WTC11 (cell line): ENCODE measurements at places on chromosomes 11 and 22.

DNA sequence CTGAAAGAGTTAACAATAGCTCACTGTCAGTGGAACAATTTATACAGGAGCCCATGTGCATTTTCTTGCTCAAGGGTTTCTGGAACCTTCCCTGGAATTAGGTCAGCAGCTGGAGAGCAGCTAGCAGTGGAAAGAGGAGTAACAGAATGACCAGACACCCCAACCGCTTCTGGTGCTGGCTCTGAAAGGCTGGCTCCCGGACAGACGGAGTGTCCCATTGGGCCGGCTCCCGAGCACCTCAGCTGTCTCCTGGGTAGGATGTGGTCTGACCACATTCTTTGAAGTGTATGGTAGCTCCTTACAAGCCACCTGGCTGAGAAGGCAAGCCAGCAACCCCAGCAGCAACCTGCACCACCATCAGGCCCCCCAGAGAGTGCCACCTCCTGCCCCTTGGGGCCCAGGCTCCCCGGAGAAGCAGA lies 44.7 kb downstream of the ABTB2 start:
- no peak for DNase-seq

DNA sequence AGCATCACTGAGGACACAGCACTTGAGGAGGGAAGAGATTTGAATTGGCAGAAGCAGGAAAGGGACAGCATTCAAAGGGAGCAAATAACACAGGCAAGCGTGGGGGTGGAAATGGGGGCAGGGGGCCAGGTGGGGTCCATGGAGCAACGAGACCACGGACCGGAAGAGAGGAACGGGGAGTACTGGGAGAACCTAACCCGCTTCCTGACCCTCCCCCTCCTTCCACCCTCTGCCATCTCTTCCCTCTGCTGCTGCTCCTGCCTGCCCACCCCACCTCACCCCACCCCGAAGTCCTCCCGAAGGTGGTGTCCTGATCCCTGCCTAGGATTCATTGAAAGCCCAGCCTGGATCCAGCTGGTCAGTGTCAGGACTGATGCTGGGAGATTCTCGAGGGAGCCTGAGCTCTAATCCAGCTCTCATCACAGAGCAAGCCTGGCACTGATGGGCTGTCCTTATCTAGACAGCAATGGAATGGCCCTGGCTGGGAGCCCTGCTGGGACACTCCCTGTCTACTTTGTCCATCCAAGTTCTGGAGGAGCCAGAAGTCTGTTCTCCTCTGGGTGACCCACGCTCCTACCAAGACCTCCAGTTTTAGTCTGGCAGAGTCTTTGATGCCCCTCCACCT lies 105.0 kb downstream of the TRIM29 start:
- no peak for DNase-seq

- DNase-seq = no peak
Observed at GRCh38 chr22:22216450-22216959, 28.1 kb upstream of the VPREB1 start.

DNA sequence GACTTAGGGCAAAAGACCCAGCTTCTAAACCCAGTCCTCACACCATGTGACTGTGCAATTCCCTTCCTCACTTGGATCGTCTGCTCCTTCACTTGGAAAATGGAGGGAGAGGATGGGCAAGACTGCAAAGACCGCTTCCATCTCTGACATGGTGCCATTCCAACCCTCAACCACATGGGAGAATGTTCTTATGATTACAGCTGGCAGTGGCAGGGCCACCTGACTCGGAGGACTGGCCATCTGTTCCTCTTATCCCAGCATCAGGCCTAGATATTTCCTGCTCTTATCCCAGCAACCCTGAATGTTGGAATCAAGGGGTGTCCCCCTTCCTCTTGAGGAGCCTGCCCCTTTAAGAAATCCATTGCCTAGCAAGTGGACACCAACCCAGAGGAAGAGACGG lies 15.4 kb downstream of the DSCAML1 start:
- no peak for DNase-seq

- DNase-seq = no peak
Observed at GRCh38 chr11:45906096-45906682, 882 bp downstream of the FREY1 start.

DNA sequence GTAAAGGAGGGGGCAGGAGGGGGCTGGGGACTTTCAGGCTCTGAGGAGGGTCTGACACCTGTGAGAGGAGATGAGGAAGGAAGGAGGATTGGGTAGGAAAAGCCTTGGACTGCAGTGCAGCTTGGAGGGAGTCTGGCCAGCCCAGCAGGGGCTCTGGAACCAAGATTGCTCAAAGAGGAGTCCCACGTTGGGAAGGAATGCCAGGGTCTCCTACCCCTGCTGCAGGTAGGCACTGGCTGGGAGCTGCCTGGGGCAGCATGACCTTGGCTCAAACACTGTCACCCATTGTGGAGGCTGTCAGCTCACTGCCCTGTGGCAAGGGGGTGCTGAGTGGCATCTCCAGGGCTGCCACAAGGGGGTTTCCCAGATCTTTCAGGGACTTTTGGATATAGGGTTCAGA lies 94.5 kb downstream of the RPS6KA4 start:
- DNase-seq = no peak

DNA sequence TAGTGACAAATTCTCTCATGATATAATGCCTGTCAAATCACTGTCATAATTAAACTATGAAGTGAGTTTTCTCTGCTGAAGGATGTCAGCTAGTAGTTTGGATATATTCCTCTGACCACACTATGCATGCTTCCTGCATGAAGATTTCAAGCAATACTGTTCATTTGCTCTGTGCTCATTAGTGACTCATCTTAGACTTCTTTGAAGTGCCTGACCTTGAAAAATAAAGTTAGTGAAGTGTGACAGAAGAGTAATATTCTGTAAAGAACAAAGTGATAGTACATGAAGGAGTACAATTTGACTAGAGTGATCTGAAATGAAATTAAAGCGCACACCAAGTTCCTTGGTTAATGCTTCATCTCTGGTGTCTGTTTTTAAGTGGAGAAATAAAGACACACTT lies 629.5 kb upstream of the ANO3 start:
- no peak for DNase-seq

- no peak for DNase-seq
Observed at GRCh38 chr11:87194985-87195820, 157.5 kb downstream of the TMEM135 start.
